Nephron progenitor cell (in vitro differentiated cells): ENCODE measurements at places on chromosomes 7 and 10.

DNA sequence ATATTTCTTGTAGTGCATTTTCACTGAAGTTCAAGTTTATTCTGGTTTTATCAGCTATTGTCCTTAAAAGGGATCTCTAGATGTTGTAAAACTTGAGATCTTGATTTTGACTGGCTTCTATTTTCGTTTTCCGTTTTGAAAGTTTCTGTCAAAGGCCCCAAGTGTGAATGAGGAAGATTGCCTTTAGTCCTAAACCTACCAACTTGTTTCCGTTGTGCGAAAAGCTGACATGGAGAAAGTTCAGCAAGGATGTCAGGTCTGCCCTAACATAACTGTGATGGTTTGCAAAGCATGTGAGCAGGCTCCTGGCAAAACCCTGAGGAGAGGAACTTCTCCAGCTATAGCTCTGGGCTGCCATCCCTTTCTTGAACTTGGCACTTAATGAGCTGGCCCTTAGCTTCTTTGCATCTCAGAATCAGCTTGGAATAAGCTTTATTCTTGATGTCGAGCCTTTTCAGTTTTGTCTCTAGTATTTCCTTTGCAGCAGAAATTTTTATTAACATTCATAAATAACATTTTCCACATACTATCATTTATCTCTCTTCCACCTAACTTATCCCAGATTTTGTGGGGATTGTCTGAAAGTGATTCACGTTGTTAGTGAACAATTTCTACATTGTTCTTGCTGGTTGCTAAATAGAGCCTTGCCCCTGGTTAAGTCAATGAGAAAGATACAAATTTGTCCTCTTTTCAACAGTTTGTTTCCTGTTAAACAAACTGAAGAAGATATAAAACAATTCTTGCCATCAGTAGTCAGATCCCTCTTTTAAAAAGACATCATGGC lies 559.4 kb downstream of the SUGCT start:
- H3K27me3 ChIP-seq: no peaks in the 10 kb centered on the region
- no peak for DNase-seq
- H3K36me3 ChIP-seq: no peaks in the 10 kb centered on the region
- H3K27ac ChIP-seq: no peak overlapping the region
- H3K4me3 ChIP-seq: no peak overlapping the region
- peaks cover 9% of the 10 kb centered on the region for H3K4me1 ChIP-seq

DNA sequence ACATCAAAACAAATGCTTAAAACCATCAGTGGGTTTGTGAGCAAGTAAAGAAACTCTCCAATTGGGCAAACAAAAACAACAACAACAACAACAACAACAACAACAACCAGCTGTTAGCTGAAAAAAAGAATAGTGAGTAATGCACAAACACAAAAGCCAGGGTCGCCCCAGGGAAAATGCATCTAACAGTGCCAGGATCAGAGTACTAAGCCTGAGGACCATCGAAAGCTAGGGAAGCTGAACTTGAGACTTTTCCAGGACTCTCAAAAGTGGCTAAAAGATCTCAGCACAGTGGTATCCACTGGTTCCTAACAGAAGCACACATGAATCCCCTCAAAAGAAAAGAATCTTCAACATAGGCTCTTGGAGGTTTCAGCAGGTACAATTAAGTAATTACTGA lies 83.3 kb downstream of the CPXM2 start:
- no peak overlapping the region for H3K4me3 ChIP-seq
- no peaks in the 10 kb centered on the region for H3K4me1 ChIP-seq
- H3K36me3 ChIP-seq: no peaks in the 10 kb centered on the region
- no peak for DNase-seq

GRCh38 chr7:103114576-103115008 lies 34.3 kb downstream of the NAPEPLD start:
- no peaks in the 10 kb centered on the region for H3K4me1 ChIP-seq
- H3K36me3 ChIP-seq: peaks cover 47% of the 10 kb centered on the region
- H3K27me3 ChIP-seq: no peaks in the 10 kb centered on the region
- DNase-seq: no peak
- H3K27ac ChIP-seq: peak overlapping the region; percentile 3

- DNase-seq: no peak
- H3K27me3 ChIP-seq: peaks cover 21% of the 10 kb centered on the region
- H3K36me3 ChIP-seq: no peaks in the 10 kb centered on the region
- no peaks in the 10 kb centered on the region for H3K4me1 ChIP-seq
Observed at GRCh38 chr7:132243463-132243862, 332.8 kb downstream of the PLXNA4 start.

GRCh38 chr7:71996141-71996540 lies 416.0 kb downstream of the CALN1 start:
- DNase-seq: no peak
- peaks cover 5% of the 10 kb centered on the region for H3K36me3 ChIP-seq
- no peak overlapping the region for H3K4me3 ChIP-seq
- no peaks in the 10 kb centered on the region for H3K4me1 ChIP-seq
- H3K27ac ChIP-seq: no peak overlapping the region

GRCh38 chr7:42380401-42380800 lies 143.4 kb upstream of the GLI3 start:
- H3K4me1 ChIP-seq: no peaks in the 10 kb centered on the region
- peaks cover 7% of the 10 kb centered on the region for H3K27me3 ChIP-seq

DNA sequence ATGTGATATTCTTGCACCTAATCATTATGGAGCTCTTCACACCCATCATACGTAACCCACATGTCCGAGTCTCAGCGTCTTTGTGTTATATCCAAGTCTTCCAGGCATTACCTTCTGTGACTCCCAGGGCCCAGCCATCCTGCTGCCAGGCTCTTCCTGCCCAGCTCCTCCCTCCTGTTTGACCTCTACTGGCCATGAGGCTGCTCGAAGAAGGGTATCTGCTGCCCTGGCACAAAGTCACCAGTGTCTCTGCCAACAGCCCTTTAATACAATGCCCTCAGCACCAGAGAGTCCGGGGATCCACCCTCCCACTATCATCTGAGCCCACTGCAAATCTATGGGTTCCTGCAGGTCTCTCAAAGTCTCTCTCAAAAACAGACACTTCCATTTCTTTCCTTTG lies 65.3 kb upstream of the WAC start:
- no peak overlapping the region for H3K4me3 ChIP-seq
- no peaks in the 10 kb centered on the region for H3K27me3 ChIP-seq
- H3K27ac ChIP-seq: peak overlapping the region; percentile 20
- no peaks in the 10 kb centered on the region for H3K4me1 ChIP-seq
- DNase-seq: no peak

GRCh38 chr7:87934699-87935383 lies 790 bp downstream of the ADAM22 start:
- DNase-seq: peak; percentile 25
- peak overlapping the region; percentile 92 for H3K4me3 ChIP-seq
- H3K36me3 ChIP-seq: peaks cover 14% of the 10 kb centered on the region

DNA sequence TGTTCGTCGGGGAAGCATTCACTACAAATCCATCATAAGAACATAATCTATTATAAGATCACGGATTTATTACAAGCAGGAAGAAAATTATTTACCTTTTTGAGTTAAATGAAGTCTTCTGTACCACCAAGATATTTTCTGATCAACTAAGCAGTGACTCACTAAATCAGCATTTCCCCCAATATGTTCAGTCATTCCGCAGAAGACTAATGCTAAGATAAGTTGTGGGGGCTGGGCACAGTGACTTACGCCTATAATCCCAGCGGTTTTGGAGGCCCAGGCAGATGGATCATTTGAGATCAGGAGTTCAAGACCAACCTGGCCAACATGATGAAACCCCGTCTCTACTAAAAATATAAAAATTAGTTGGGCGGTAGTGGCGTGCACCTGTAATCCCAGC lies 144.2 kb upstream of the EGR2 start:
- H3K27ac ChIP-seq: no peak overlapping the region
- no peaks in the 10 kb centered on the region for H3K36me3 ChIP-seq
- H3K4me1 ChIP-seq: peaks cover 9% of the 10 kb centered on the region
- H3K27me3 ChIP-seq: no peaks in the 10 kb centered on the region
- no peak overlapping the region for H3K4me3 ChIP-seq

GRCh38 chr7:6482743-6483119 lies 35.0 kb upstream of the DAGLB start:
- H3K27me3 ChIP-seq: peaks cover 12% of the 10 kb centered on the region
- H3K4me1 ChIP-seq: peaks cover 41% of the 10 kb centered on the region
- no peak for DNase-seq
- H3K4me3 ChIP-seq: peak overlapping the region; percentile 92
- peak overlapping the region; percentile 96 for H3K27ac ChIP-seq
- peaks cover 26% of the 10 kb centered on the region for H3K36me3 ChIP-seq

- DNase-seq: no peak
- H3K27ac ChIP-seq: no peak overlapping the region
- H3K36me3 ChIP-seq: no peaks in the 10 kb centered on the region
- H3K4me3 ChIP-seq: no peak overlapping the region
- peaks cover 30% of the 10 kb centered on the region for H3K27me3 ChIP-seq
Observed at GRCh38 chr7:98724591-98724990, 107.5 kb downstream of the NPTX2 start.

GRCh38 chr7:45089341-45089891 lies 647 bp upstream of the NACAD start:
- H3K27me3 ChIP-seq: peaks cover 50% of the 10 kb centered on the region
- peaks cover 16% of the 10 kb centered on the region for H3K4me1 ChIP-seq
- no peak overlapping the region for H3K27ac ChIP-seq
- DNase-seq: peak; percentile 79
- peak overlapping the region; percentile 74 for H3K4me3 ChIP-seq

DNA sequence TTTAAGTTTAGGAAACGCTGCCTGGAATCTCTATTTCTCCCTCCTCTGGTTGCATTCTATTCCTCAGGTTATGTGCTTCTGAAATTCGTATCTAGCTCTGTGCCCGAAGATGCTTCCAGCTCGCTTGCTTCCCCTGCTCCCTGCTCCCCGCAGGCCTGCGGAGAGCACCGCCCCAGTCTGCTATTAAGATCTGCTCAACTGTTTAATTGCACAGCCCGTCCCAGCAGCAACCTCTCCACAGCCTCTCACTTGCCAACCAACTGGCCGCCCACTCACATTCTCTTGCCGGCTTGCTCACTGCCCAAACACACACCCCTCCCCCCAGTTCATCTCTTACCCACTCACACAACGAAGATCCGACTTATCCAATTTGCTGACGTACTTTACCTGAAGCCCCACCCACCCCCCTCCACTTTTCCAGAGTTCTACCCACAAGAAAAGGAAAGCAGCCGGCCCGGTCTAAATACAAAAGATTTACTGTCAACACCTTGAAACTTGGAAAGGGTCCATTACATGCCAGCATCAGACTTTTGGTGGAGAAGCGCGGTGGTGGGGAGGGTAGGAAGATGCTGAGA lies 167.3 kb upstream of the KLF14 start:
- H3K36me3 ChIP-seq: no peaks in the 10 kb centered on the region
- DNase-seq: peak; percentile 30
- H3K4me3 ChIP-seq: peak overlapping the region; percentile 72
- H3K27me3 ChIP-seq: peaks cover 8% of the 10 kb centered on the region
- H3K4me1 ChIP-seq: peaks cover 67% of the 10 kb centered on the region

GRCh38 chr7:15692501-15693020 lies 6.1 kb upstream of the MEOX2 start:
- H3K36me3 ChIP-seq: no peaks in the 10 kb centered on the region
- no peak overlapping the region for H3K4me3 ChIP-seq
- H3K27ac ChIP-seq: no peak overlapping the region
- DNase-seq: no peak

DNA sequence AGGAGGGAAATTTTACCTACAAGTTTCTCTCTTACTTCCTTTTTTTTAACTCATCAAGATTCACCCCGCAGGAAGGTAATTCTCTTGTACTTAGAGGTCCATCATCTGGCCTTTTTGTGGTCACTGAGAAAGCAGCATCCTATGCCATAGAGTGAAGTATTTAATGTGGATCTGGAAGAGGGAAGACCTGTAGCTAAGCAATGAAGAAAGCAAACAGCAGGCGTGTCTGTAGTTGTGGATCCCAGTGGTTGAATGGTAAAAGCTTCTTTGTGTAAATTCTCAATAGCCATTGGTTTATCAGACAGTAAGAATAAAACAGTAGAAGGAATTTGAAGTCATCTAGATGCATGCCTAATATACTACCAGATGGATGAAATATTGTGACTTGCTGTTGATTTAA lies 196.4 kb downstream of the ANKRD7 start:
- no peaks in the 10 kb centered on the region for H3K4me1 ChIP-seq
- H3K36me3 ChIP-seq: no peaks in the 10 kb centered on the region
- H3K4me3 ChIP-seq: no peak overlapping the region
- H3K27ac ChIP-seq: no peak overlapping the region
